Glomerular endothelial cell (primary cell): ENCODE measurements at places on chromosomes 16 and 17.

DNA sequence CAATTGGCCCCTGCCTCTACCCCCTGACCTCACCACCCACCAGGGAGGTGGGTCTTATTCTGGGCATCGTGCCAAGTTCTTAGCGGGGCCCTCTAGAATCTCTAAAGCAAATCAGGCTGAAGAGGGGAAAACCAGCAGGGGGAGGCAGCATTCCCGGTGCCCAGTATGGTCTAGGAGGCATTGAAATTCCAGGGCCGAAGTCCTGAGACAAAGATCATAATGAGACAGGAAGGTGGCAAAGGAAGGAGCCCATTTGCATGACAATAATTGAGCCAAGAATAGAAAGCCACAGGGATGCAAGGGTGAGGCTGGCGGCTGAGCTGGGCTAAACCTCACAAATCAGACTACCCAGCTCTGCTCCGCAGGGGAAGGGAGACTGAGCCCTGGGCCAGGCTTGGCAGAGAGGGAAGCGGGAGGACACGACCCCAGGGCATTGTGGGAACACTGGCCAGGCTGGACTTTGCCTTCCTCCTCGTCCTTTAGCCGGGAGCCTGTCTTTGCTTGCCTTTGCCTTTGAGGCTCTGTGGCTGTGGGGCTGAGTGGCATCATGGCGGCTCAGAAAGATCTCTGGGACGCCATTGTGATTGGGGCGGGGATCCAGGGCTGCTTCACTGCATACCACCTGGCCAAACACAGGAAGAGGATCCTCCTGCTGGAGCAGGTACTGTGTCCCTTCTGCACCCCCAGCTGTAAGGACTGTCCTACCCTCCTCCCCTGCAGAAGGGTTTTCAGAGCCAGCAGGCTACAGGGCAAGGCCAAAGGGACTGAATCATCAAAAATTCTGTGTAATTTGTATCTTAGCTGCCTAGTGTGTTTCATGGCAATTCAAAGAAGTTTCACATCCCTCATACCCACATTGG lies at the start of gene PIPOX:
PIPOX (plus strand) TSS at position 463 of the 860 bp plus-strand sequence; CDS start at position 548, 85 bp downstream.
- DNase-seq, result peak; percentile 14

GRCh38 chr16:85498607-85499006 lies 114.5 kb upstream of the GSE1 start:
- DNase-seq, result no peak

DNA sequence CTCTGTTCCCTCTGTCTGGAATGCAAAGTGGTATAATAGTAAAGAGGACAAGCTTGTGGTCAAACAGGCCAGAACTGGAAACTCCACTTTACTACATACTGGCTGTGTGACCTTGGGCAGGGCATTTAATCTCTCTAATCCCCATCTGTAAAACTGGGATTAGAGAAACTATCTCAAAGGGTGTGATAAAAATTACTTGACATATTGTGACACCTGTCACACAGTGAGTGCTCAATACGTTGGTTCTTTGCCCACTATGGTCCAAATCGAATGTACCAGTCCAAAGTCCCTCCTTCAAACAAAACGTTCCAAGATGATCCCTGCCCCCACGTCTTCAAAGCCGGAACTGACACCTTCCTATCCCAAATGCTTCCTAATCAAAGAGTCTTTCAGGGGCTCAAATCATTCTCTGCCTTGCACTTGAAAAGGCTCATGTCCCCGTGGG lies 734 bp downstream of the PGAP3 start:
- no peak for DNase-seq

DNA sequence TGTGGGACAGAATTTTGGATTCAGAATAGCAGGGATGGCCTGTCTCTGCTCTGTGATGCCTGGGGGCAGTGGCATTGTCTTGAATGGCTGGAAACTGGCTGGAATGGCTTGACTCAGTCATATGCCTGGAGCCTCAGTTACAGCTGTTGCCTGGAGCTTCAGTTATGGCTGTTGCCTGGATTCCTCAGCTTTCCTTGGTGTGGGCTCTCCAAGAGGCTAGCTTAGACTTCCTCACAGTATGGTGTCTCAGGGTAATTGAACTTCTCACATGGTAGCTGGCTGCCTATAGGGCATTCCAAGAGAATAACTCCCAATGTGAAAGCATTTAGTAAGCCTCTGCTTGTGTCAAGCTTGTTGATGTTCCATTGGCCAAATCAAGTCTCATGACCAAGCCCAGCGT lies 21.1 kb downstream of the KRT23 start:
- no peak for DNase-seq

DNA sequence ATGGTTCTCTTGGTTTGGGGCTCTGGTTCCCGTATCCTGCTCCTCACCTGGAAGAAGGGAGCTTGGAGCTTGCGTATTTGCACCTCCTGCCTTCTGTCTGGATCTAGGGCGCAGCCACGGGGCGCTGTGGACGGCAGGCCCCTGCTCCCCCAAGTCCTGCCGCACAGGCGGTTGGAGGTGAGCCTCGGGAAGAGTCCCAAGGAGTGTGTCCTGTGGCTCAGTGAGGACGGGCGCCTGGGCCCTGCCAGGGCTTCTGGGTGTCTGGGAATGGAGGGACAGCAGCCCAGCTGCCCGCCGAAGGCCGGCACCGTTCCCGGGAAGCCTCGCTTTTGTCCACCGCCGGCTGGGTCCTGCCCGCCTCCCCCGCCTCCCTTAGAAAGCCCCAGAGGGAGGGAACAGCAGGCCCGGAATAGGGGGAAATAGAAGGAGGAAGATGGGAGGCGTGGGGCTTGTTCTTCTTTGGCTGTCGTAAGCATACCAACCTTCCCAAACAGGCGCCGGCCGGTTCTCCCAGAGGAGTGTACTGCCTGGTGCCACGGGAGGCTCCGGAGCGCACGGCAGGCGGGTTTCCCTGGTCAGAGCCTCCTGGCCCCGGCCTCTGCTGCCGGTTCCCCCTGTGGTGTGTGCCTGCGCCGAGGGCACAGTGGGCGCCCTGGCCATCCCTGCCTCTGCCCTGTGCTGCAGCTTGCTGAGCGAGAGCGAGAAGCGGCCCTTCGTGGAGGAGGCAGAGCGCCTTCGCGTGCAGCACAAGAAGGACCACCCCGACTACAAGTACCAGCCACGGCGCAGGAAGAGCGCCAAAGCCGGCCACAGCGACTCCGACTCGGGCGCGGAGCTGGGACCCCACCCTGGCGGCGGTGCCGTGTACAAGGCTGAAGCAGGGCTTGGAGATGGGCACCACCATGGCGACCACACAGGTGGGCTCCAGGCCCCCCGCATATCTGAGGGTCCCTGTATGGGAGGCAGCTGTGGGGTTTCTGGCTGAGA lies 1.8 kb downstream of the SOX8 start:
- DNase-seq, result no peak
